ENCODE measurements at places on chromosomes 12 and 14.

DNA sequence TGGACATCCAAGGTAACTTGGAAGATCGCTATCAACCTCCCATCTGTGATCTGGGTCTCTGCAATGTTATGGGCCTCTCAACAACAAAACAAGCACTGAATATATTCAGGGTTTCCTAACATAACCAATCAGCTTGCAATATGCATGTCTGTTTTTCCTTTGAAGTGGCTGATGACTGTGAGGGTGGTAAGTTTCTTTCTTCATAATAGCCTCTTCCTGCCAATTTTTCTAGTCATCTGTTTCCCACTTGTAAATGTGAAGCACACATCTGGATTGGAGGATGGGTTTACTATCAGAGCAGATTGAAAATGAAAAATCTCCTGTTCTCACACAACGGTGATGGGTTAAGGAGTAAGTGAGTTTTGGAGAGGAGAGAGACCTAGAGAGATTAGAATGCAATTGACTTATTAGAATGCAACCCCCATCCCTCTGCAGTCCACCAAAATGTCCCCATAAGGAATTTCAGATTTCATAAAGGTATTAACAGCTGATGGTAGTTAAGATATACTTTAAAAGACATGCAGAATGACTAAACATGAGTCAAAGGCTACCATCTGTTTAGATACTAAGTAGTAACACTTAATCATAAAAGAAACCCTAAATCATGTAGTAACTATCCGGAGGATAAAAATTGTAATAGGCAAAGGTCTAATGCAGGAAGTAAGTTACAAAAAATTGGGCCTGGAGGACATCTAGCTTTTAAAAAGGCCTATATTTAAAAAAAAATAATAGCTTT lies 58.4 kb upstream of the SAV1 start:
- DNase-seq, result no peak

DNA sequence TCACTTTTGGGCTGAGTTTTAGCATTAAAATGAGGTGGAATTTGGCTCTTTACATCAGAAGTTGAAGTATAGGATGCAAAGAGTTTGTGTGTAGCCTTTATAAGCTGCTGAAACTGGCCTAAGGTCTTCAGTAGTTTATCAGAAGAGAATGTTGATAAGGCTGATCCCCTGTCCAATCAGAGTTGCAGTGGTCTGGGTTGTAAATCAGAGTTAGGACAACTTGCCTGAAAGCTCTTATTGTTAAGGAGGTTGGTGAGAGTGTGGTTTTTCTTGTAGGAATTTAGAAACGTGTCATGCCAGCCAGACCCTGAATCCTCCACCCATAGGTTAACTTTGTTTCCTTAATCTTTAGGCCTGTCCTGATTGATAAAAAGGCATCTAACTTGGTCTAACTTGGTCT lies 143.5 kb downstream of the ST8SIA1 start:
- no peak for DNase-seq

GRCh38 chr12:52267699-52268098 lies 6.7 kb upstream of the KRT86 start:
- DNase-seq, result no peak

- no peak for DNase-seq
Measured at GRCh38 chr12:47797441-47797840, 22.3 kb downstream of the HDAC7 start.

DNA sequence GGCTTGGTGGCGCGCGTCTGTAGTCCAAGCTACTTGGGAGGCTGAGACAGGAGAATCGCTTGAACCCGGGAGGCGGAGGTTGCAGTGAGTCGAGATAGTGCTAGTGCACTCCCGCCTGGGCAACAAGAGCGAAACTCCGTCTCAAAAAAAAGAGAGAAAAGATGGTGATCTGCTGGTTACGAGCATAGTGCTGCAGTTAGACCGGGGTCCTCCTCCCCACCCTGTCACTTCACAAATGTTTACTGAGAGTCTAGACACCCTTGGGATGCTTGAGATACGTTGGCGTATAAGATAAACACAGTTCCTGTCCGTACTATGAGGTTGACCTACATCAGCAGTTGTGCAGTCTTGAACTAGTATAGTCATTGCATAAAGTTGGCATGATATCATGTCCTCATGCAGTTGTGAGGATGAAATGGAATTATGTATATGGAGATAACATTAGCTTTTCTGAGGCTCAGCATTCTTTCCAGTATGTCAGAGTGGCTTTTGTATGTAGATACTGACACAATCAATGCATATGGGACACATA lies 787 bp downstream of the ACAD10 start:
- no peak for DNase-seq

DNA sequence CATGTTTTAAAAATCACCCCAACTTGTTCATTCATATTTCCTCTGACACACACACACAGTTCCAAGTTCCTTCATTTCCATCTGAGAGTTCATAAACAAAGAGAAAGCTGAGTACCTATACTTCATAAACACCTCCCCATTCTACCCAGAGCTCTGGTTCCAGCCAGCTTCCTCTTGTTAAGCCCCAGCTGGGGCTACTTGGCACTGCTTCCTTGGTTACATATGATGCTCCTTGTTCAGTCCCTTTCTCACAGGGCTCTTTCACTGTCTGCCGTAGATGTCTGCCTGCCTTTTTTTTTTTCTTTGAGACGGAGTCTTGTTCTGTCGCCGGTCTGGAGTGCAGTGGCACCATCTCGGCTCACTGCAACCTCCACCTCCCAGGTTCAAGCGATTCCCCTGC lies 77.5 kb downstream of the COX16 start:
- DNase-seq, result no peak

DNA sequence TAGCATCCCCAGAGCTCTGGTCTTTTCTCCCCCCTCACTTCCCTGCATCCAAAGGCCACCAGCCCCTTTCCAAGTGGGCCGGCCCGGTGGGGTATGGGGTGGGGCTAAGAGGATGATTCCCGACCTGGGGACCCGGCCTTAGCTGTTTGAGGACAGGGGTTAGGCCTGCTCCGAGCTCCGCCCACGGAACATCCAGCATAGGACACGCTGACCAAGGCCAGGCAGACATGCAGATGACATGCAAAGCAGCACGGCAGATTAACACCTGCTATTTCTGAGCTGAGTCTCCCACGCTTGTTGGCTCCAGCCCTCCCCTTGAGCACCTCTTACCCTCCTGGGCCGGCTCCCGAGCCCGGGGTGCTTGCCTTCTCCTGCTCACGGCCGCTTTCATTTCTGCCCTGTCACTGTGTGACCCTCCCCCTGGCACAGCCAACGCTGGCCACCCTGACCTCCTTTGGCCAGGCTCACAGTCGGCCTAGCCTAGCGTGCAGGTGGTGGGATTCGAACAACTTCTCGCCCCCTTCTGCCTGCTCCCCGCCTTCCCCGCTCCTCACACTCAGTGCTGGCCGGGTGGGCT lies 40.2 kb downstream of the TEAD4 start:
- DNase-seq, result no peak

DNA sequence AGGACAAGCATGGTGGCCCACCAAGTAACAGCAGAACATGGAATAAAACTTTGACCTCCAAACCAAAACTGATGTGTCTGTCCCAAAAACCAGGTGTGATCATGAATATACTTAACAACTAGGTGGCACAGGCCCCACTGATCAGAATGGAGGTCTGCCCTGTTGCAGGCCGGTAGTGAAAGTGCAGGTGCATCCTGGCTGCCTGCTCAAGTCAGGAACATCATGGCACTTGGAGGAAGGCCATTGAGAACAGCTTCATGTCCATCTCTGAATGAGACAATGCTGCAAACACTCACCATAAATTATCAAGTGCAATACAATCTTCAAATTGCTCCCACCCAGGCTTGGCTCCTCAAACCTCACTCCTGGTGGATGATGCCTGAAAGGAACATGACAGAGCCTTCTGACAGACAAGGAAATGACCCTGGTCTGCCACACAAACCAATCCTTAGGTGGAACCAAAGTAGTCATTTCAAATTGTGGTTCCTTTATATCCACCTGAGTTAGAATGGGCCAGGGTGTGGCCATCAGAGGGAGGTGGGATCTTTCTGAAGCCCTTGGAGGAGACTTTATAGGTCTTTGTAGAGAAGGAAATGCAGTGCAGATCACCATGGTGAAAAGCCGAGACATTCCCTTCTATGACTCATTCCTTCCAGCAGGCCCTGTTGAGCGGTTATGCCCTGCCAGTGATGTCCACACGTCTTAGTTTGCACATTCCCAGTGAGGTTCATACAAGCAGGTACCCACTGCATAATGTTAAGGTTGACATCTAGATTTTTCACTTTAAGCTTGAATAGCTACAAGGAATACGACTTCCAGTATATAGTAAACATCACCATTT lies 36.0 kb downstream of the EGLN3 start:
- no peak for DNase-seq

DNA sequence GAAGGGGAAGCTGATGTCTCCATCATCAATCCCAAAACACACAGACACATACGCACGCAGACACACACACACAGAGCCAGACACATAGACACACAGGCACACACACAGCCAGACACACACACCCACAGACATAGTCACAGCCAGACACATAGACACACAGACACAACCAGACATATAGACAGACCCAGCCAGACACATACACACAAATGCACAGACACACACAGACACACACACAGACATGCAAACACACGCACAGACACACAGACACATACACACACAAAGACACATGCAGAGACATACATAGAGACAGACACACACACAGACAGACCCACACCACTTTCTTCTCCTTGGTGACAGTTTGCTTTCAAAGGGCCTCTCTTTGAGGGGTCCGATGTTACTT lies 6.3 kb downstream of the CCDC197 start:
- DNase-seq, result no peak

DNA sequence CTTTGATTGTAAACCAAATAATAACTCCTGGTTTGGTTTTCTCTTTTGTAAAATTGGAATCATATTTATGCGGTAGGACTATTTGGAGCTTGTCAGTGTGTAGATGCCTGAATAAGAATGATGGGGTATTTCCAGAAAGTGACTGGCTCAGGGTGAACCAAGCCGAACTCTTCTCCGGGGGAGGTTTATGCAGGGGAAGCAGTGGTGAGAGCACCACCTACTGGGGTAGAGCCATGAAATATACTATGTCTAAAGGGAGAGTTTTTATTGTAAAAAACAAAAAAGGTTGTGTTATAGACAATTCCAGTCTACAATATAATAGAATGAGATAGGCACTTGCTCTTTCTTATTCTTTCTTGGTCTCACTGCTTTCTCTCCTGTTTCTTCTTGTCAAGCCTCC lies 222.9 kb upstream of the SLC16A7 start:
- no peak for DNase-seq
